ENCODE measurements at places on chromosomes 5 and 9.

- peak overlapping the region; percentile 34 for H3K27ac ChIP-seq
- H3K4me3 ChIP-seq, result no peak overlapping the region
- H3K36me3 ChIP-seq, result no peaks in the 10 kb centered on the region
Observed at GRCh38 chr5:149517461-149518122, 33.6 kb downstream of the CSNK1A1 start.

DNA sequence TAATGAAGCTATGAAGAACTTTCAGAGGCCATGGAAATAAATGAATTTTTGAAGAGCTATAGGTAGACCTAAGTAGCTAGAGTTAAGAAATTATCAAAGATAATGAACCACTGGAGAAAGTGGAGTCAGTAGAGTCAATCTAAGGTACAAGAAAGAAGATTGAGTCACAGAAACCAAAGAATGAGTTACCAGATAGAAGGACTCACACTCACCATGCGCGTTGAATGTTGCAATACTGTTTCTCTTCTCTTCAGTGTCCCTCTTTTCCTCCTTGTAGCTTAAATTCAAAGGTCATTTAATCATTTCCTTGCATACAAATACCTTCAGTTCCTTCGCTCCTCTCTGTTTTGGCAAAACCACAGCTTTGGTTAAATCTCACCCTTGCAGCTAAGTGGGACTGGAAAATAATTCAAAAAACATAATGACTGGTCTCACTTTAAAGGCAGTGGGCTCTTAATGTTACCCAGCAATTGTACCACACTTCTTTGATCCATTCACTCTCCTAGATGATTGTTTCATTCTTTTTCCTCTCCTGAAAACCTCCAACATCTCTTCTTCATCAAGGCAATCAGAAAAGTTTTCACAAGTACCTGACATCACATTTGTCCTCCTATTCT is 58.3 kb downstream of the NIPBL start:
- no peaks in the 10 kb centered on the region for H3K36me3 ChIP-seq
- DNase-seq, result no peak
- H3K4me3 ChIP-seq, result no peak overlapping the region
- no peaks in the 10 kb centered on the region for H3K4me1 ChIP-seq
- no peak overlapping the region for H3K27ac ChIP-seq

- no peak for DNase-seq
- H3K4me1 ChIP-seq, result no peaks in the 10 kb centered on the region
- H3K27ac ChIP-seq, result no peak overlapping the region
- no peaks in the 10 kb centered on the region for H3K36me3 ChIP-seq
- H3K27me3 ChIP-seq, result no peaks in the 10 kb centered on the region
Observed at GRCh38 chr5:145350513-145350912, 484.6 kb downstream of the PRELID2 start.

GRCh38 chr9:24381205-24381604 is 164.5 kb downstream of the IZUMO3 start:
- no peaks in the 10 kb centered on the region for H3K27me3 ChIP-seq
- no peak overlapping the region for H3K27ac ChIP-seq
- DNase-seq, result no peak
- H3K4me1 ChIP-seq, result no peaks in the 10 kb centered on the region
- H3K4me3 ChIP-seq, result no peak overlapping the region

- no peaks in the 10 kb centered on the region for H3K27me3 ChIP-seq
- no peak overlapping the region for H3K27ac ChIP-seq
- H3K4me3 ChIP-seq, result no peak overlapping the region
Observed at GRCh38 chr5:151577566-151577965, 13.6 kb downstream of the FAT2 start.

- no peak for DNase-seq
- no peak overlapping the region for H3K27ac ChIP-seq
- no peaks in the 10 kb centered on the region for H3K4me1 ChIP-seq
- H3K27me3 ChIP-seq, result no peaks in the 10 kb centered on the region
Observed at GRCh38 chr5:75466006-75466716, 45.3 kb downstream of the CERT1 start.

DNA sequence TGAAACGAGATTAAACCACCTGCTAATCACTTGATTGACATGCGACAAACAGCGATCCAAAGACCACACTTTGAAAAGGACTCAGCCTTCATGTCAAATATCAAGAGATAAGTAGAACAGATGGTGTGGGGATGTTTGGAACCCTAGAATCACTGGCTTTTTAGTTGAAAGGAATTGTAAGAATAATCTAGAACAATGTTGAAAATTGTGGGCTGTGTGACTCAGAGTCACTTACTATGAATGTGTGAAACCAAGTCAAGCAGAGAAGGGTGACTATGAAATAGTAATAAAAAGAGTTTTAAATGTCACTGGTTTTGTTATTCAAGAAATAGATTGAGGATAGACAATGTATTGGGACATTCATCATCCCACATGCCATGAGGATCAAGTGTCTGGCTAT is 14.1 kb upstream of the C1QTNF3 start:
- no peaks in the 10 kb centered on the region for H3K36me3 ChIP-seq
- no peaks in the 10 kb centered on the region for H3K27me3 ChIP-seq
- H3K27ac ChIP-seq, result no peak overlapping the region
- H3K4me1 ChIP-seq, result no peaks in the 10 kb centered on the region
- no peak for DNase-seq

DNA sequence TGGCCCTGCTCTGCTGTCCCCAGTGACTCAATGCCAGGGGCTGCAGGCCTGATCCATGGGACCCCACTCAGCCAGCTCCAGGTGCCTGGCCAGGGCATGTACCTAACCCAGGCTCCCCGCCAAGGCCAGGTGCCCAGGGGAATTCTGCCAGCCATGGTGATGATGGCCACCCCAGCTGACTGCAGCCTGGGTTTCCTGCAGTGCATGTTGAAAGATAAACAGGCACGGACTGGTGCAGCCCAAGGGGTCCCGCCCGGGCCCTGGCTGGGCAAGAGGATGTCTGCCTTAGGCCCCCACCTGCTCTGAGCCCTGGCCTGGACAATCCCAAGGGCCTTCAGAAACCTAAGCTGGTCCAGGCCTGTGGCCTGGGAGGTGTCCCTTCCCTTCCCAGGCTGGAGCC is 1.2 kb downstream of the ABCA2 start:
- H3K36me3 ChIP-seq, result no peaks in the 10 kb centered on the region
- peak overlapping the region; percentile 88 for H3K4me3 ChIP-seq
- peak overlapping the region; percentile 77 for H3K27ac ChIP-seq
- H3K27me3 ChIP-seq, result no peaks in the 10 kb centered on the region

GRCh38 chr9:27564670-27565069 is 8.6 kb downstream of the C9orf72 start:
- no peak for DNase-seq
- H3K27ac ChIP-seq, result no peak overlapping the region
- no peak overlapping the region for H3K4me3 ChIP-seq
- H3K27me3 ChIP-seq, result no peaks in the 10 kb centered on the region
- H3K36me3 ChIP-seq, result no peaks in the 10 kb centered on the region

DNA sequence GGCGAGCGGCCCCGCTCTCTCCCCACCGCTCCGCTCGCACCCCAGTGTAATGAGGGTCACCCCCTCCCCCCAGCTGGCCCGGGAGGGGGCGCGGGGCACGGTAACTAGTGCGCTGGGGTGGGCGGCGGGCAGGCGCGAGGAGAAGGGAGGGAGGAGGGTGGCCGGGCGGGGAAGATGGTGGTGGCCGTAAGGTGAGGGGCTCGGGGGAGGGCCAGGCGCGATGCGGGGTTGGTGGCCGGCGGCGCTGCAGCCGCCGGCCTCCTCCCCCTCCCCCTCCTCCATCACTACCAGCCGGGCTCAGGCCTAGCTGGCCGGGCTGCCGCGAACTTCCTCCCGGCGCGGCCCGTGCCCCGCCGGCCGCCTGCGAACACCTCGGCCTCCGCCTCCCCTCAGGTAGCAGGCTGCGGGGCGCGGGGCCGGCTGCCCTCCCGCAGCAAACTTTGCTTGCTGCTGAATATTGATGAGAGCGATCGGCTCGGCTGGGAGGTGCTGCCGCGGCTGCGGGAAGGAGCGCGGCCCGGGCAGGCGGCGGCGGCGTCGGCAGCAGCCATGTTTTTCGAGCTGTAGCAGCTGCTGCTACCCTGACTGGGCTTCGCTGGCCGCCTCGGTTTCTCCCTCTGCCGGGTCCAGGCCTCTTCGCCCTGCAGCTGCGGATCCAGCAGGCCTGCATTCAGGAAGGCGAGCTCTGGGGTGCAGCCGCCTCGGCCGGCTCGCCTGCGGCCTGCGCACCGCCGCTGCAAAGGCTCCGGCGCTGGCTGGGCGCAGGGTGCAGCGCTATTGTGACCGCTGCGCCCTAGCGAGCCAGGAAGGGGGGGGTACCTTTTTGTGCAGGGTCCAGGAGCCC is 502 bp downstream of the NSD1 start:
- no peaks in the 10 kb centered on the region for H3K27me3 ChIP-seq
- peak overlapping the region; percentile 85 for H3K4me3 ChIP-seq
- peak overlapping the region; percentile 96 for H3K27ac ChIP-seq
- peak; percentile 53 for DNase-seq
- H3K4me1 ChIP-seq, result peaks cover 6% of the 10 kb centered on the region

DNA sequence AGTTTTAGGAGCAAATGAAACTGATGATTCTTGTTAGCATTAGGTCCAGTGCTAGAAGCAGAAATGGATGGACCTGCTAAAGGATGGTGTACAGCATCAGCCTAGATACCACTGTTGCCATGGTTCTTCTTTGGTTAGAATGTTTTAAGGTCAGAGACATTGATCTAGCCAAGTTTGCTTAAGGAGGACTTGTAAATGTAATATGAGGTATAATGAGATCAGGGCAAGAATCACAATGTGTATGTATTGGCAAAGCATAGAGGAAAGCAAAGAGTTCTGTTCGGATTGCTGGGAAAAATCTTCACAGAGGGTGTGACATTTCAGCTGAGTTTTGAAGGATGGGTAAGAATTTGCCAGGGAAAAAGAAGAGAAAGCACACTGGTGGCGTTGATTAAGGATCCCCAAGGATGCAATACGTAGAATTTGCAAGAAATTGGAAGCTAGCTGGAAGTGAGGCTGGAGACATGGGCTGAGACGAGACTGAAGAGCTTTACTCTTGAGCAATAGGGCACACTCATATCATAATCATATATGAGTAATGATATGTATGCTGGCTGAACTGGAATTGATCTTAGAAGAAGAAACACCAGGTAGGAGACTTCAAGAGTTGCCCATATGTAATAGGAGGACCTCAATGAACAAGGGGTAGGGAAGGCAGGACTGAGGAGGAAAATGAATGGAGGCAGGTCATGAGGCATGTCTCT is 102.0 kb downstream of the ZNF462 start:
- DNase-seq, result no peak
- H3K36me3 ChIP-seq, result no peaks in the 10 kb centered on the region
- H3K27ac ChIP-seq, result no peak overlapping the region
- H3K4me3 ChIP-seq, result no peak overlapping the region

DNA sequence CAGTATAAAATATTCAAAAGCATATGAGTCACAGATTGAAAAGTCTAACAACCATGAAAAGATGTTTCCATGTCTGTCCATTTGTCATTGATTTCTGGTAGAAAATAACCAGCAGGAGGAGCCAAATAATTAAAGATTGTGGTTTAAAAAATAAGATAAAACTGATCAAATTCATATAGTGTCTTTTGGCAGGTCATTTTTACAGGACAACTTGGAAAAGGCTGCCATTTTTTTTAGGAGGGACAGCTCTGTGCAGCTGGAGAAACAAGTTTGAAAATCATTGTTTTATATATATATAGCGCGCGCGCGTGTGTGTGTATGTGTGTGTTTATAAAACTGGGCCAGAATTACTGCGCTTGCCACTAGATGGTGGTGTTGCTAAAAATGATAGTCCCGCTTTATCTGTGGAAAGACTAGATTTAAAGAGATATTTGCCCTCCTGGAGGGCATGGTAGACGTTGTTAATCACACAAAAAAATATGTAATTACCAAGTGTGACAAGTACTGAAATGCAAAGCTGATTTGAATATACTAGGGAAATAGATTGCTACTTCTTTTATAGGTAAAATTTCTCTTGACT is 1.3 kb upstream of the TRMO start:
- H3K36me3 ChIP-seq, result no peaks in the 10 kb centered on the region
- no peaks in the 10 kb centered on the region for H3K27me3 ChIP-seq
- DNase-seq, result peak; percentile 68
- H3K27ac ChIP-seq, result peak overlapping the region; percentile 100
